Activated effector memory CD4-positive, alpha-beta T cell treated with anti-CD3 and anti-CD28 coated beads, Interleukin-2, amount 50 U/mL, for 16 hours (primary cell): ENCODE measurements at places on chromosomes 6 and 20.

- DNase-seq: no peak
Observed at GRCh38 chr6:30223339-30223738, 10.1 kb upstream of the TRIM26 start.

GRCh38 chr20:32648761-32649650 is 24.7 kb downstream of the C20orf203 start:
- DNase-seq: no peak

DNA sequence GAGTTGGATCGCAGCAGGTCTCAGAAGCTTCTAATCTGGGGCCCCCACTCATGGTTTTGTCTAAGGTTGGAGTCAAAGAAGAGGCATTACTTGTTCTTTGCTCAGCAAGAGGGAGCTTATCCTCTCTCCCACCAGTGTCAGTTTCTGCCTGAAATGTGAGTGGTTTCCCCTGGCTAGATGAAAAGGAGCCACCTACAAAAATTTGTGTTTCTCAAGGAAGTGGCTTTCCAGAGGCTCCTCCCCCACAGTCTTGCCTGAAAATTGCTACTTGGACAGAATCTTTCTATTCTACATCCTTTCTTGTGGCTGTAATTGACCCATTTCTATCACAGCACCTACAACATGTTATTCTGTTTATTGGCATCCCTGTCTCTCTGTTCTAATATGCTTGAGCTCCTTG is 37.9 kb downstream of the SCML4 start:
- DNase-seq: no peak

GRCh38 chr6:167748046-167748445 is 78.7 kb upstream of the AFDN start:
- no peak for DNase-seq

GRCh38 chr6:42099340-42100028 is 42.9 kb downstream of the C6orf132 start:
- no peak for DNase-seq

DNA sequence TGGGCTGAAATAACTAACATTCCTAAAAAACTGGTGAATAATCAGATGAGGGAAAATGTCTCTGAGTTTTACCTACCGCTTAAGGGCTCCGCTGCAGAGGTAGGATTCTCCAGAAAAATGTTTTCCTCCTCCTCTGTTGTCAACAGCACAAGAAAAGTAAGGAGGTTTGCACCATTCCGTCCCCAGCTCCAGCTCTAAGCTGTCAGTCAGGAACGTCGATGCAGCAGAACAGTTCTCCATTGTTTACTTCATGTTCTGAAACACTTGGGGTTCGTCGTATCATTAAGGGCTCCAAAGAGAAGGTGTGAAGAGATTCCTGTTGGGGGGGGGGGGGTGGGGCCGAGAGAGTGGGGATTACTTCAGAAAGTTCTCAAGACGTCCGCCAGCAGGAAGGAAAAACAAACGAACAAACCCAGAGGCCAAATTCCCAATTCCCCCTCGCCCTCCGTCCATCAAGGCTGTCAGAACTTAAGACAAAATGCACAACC is 734 bp downstream of the MMS22L start:
- no peak for DNase-seq

- DNase-seq: no peak
Observed at GRCh38 chr20:64064145-64064698, 1.2 kb downstream of the TCEA2 start.

DNA sequence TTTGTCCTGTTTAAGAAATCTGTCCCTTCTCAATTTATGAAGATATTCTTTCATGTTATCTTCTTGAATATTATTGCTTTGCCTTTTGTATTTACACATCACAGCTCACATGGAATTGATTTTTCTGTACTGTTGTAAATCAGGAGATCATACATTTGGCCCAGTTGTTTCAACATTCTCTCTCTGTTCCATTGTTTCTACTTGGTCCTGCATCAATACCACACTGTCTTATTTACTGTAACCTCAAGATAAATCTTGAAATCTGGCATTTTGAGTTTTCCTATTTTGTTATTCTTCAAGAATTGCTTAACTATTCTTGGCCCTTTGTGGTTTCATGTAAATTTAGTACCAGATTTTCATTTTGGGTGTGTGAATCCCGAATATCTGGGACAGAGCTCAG is 121.7 kb upstream of the CCN2 start:
- no peak for DNase-seq
